ENCODE measurements at places on chromosomes 2 and 18. TPM values are rescaled to one million over a fixed set of nuclear protein-coding genes. Genes with fewer than 3 reads are reported as not detected.

- peak overlapping the region; percentile 68 for H3K27ac ChIP-seq
- no peak for DNase-seq
- no peaks in the 10 kb centered on the region for H3K4me1 ChIP-seq
- H3K4me3 ChIP-seq = no peak overlapping the region
- no peaks in the 10 kb centered on the region for H3K36me3 ChIP-seq
Measured at GRCh38 chr2:233082931-233083755, 23.0 kb downstream of the INPP5D start.

DNA sequence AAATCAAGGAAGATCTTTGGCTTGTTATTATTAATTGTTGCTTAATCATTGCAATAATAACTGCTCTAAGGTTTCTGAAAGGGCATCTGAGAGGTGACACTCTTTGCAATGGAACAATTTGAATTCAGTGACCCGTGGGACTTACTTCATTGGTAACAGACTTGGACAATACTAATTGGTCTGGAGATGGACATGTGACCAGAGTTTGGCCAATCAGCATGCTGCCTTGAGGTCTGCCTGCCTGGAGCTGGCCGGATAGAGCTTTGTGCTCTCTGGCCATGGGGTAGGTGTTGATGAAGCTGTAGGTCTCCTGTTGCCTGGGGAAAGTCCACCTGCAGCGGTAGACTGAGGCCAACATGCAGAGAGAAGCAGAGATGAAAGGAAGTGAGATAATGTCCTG lies 24.0 kb upstream of the VPS4B start:
- no peak for DNase-seq
- no peak overlapping the region for H3K4me3 ChIP-seq
- H3K27ac ChIP-seq = no peak overlapping the region

DNA sequence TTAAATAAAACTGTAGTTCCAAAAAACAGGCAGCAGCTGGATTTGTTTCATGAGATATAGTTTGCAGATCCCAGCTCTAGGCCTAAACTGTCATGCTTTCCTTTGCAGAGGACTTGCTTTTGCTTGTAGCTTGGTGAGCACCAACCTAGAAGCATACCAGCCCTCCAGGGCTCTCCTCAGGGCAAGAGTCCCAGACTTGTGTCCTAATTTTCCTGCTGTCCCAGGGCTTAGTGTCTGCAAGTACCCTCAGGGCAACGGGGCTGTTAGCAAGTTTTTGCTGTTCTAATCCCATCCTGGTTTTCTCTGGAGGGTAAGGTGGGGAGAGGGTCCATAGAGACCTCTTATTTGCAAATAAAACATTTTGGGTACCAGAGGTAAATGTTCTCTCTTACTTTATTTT lies 59.5 kb downstream of the TMEM17 start:
- no peak overlapping the region for H3K27ac ChIP-seq
- no peaks in the 10 kb centered on the region for H3K4me1 ChIP-seq
- no peak for DNase-seq
- no peak overlapping the region for H3K4me3 ChIP-seq
- H3K27me3 ChIP-seq = no peaks in the 10 kb centered on the region

- DNase-seq = no peak
- H3K27me3 ChIP-seq = no peaks in the 10 kb centered on the region
- no peaks in the 10 kb centered on the region for H3K4me1 ChIP-seq
- H3K4me3 ChIP-seq = no peak overlapping the region
- peaks cover 10% of the 10 kb centered on the region for H3K36me3 ChIP-seq
- H3K27ac ChIP-seq = no peak overlapping the region
Measured at GRCh38 chr2:190283783-190284182, 35.8 kb downstream of the HIBCH start.

RAD51AP2 gene
- total RNA-seq = 0.22 TPM

GRCh38 chr2:96642564-96643360 lies at the start of gene FER1L5:
Gene FER1L5 (plus strand): TSS chr2:96642764. CDS start chr2:96642837, 73 bp downstream.
- no peak for DNase-seq
- no peak within 1 kb of the TSS for H3K4me3 ChIP-seq
- no peaks in the 10 kb centered on the region for H3K27me3 ChIP-seq
- no peaks in the 10 kb centered on the region for H3K36me3 ChIP-seq
- H3K27ac ChIP-seq = no peak within 1 kb of the TSS

DCDC2C gene
- total RNA-seq = not detected

CTNNA2 gene
- not detected for total RNA-seq

HS1BP3 gene
- 19.5 TPM for total RNA-seq

KIAA2012 gene
- not detected for total RNA-seq

- no peak overlapping the region for H3K4me3 ChIP-seq
- no peak for DNase-seq
- no peaks in the 10 kb centered on the region for H3K27me3 ChIP-seq
- no peak overlapping the region for H3K27ac ChIP-seq
- H3K4me1 ChIP-seq = no peaks in the 10 kb centered on the region
- H3K36me3 ChIP-seq = peaks cover 38% of the 10 kb centered on the region
Measured at GRCh38 chr2:85779641-85780315, 26.0 kb downstream of the ATOH8 start.

GRCh38 chr18:46385124-46385523 lies 271.9 kb downstream of the LOXHD1 start:
- DNase-seq = no peak
- no peaks in the 10 kb centered on the region for H3K27me3 ChIP-seq
- no peak overlapping the region for H3K27ac ChIP-seq
- H3K4me3 ChIP-seq = no peak overlapping the region
- no peaks in the 10 kb centered on the region for H3K36me3 ChIP-seq

- DNase-seq = no peak
- H3K27ac ChIP-seq = no peak overlapping the region
- H3K4me1 ChIP-seq = peaks cover 6% of the 10 kb centered on the region
Measured at GRCh38 chr2:232843834-232844233, 26.2 kb upstream of the SNORC start.

Measured in right atrium auricular region (tissue), 2 donors.